ENCODE measurements at places on chromosomes 1 and 21.

DNA sequence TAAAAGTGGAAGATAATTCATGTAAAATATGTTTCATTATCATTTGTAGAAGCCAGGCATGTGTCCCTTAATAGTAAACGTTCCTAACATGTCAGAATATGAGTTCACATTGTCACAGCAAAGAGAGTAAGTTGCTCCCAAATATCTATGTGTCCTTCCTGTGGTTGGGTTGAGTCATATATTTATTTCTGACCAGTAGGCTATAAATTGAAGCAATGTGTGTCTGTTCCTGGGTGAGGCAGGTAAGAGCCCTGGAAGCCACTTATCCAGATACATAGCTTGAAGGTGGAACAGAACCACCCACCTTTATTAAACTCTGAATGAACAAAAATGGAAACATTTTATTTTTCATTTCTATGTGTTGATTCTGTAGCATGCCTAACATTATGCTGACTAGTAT, 2251.6 kb downstream of the NCAM2 start:
- DNase-seq: no peak

- no peak for DNase-seq
Observed at GRCh38 chr1:61536174-61537108, 188.5 kb downstream of the TM2D1 start.

DNA sequence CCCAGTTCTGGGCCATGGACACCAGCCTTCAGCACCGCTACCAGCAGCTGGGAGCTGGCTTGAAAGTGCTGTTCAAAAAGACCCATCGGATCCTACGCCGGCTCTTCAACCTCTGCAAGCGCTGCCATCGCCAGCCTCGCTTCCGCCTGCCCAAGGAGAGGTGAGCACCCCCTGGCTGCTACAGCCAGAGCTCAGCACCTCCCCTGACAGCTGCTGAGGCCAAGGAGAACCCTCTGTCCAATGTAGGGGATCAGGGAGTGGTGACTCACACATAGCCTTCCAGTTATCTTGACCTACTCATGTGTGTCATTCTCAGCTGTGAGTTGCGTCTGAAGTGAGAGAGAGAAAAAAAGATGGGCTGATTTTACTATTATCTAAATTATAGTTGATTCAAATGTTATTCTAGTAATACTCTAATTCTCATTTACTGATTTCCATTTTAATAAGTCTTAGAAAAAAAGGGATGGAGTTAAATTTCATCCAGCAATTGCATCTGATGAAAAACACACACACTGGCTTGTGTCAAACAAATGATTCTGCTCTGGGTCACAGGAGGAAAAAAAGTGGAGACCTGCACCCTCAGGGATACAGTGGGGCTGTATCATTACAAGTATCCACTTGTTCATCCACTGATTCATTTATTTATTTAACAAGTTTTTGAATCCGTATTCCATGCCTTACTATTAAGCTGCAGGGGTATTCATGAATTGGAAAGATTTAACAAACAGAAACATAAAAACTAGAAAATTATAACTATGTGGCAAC, 108.0 kb downstream of the BRINP2 start:
- no peak for DNase-seq

- DNase-seq: no peak
Observed at GRCh38 chr1:171434717-171435346, 50.5 kb upstream of the PRRC2C start.

DNA sequence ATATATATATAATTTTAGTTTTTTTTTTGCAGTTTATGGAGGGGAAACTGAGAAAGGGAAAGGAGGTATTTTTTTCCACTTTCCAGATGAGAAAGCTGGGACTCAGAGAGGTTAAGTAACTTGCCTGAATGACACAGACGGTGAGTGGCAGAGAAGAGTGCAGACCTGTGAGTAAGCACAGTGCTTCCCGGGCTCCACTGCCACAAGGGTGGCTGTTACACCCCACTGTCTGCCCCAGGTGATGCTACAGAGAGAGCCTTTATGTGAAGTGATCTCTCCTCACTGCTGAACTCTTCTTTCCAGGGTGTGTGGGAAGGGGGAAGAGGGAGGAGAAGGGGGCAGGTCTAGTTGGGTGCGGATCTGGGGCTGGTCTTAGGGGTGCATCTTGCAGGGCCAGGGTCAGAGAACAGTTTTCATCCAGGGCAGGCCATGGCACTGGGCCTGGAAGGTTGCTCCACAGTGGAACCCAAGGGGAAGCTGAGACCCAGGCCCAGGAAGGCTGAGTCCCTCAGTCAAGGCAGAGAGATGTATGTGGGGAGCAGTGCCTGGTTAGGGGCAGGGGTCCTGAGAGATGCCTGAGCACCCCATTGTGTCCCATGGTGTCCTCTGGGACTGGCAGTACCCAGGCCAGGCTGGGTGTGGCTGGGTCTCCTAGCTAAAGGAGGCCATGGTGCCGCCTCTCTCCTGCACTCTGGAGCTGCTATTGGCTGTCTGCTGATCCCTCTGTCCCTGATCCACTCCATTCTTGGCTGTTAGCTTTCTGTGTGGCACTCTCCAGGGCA, 357.5 kb downstream of the PTPRU start:
- DNase-seq: no peak

DNA sequence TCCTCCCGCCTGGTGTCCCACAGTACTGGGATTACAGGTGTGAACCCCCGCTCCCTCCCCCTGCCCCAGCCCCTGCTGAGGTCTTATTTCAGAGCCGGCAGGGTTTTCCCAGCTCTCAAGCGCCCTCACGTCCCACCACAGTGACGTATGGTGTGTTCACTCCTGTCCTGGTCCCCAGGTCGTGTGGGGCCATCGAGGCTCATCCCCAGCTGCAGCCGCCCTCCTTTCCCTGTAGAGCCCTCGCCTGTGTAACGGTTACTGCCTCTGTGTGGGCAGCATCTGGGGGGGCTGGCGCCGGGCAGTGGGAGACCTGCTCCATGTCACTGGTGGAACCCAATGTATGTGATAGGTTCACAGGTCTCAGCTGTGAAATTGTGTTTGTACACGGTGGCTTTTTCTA, 23.2 kb downstream of the SKI start:
- DNase-seq: no peak
